ENCODE measurements at places on chromosomes 4 and X.

- no peak for DNase-seq
Measured at GRCh38 chr4:154622598-154622997, 10.1 kb upstream of the FGG start.

- DNase-seq = no peak
Measured at GRCh38 chr4:13313856-13314255, 170.3 kb downstream of the RAB28 start.

- DNase-seq = no peak
Measured at GRCh38 chr4:110414561-110414920, 61.4 kb upstream of the ENPEP start.

- DNase-seq = no peak
Measured at GRCh38 chrX:57565198-57565597, 26.6 kb upstream of the ZXDB start.

- no peak for DNase-seq
Measured at GRCh38 chr4:98828801-98829200, 100.1 kb downstream of the EIF4E start.

- DNase-seq = no peak
Measured at GRCh38 chr4:89364541-89364940, 56.9 kb upstream of the GPRIN3 start.

GRCh38 chrX:20857746-20858145 lies 516.5 kb upstream of the CNKSR2 start:
- DNase-seq = no peak

DNA sequence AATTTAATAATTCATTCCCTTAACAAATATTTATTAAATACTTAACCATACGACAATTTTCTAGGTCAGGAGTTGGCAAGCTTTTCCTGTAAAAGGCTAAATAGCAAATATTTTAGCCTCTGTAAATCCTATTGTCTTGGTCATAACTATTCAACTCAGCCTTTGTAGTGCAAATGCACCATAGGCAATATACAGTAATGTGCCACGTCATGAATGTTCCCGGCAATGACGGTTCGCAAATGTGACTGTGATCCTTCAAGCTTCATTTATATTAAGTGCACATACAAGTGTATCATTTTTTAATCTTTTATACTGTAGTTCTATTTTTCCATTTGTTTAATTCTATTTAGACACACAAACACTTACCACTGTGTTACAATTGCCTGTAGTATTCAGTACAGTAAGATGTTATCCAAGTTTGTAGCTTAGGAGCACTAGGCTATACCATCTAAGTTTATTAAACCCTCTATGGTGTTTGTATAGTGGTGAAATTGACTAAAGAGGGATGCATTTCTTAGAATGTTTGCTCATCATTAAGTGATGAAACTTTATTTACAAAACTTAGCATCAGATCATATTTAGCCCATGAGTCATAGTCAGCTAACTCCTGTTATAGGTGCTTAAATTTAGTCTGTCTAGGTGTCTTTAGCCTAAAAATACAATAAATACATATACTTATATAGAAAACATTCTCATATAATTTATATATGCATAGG lies 553.6 kb downstream of the STPG2 start:
- DNase-seq = no peak

- no peak for DNase-seq
Measured at GRCh38 chr4:26787461-26788340, 72.9 kb upstream of the STIM2 start.

- DNase-seq = no peak
Measured at GRCh38 chr4:178462710-178463109, 1020.5 kb upstream of the AGA start.

DNA sequence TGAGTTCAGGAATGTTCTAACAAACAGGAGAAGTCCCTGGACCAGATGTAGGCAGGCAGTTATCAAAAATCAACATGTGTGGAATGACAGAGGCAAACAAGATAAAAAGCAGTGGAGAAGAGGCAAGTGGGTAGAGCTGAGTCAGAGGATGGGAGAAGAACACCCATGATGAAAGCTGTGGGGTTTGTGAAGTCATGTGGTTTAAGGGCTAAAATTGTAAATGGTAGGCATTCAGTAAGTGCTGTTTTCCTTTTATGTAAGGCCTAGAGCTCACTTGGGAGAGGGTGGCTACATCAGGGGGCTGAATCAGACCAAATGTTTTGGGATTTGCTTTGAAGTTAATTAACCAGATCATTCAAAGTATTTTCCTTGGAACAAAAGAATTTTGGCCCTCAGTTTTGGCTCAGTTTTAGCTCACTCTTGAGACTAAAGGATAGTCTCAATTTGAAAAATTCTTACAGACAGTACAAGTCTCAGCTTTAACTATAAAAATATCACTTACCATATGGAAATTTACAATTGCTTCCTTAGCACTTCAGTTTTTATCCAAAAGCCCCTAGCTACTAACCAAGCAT lies 114.5 kb upstream of the PCDH7 start:
- no peak for DNase-seq

GRCh38 chr4:181312066-181312465 lies 931.1 kb upstream of the TENM3 start:
- no peak for DNase-seq

GRCh38 chr4:72602396-72603376 lies 33.7 kb upstream of the ADAMTS3 start:
- no peak for DNase-seq

- DNase-seq = no peak
Measured at GRCh38 chr4:88533937-88534750, 10.6 kb upstream of the PYURF start.

DNA sequence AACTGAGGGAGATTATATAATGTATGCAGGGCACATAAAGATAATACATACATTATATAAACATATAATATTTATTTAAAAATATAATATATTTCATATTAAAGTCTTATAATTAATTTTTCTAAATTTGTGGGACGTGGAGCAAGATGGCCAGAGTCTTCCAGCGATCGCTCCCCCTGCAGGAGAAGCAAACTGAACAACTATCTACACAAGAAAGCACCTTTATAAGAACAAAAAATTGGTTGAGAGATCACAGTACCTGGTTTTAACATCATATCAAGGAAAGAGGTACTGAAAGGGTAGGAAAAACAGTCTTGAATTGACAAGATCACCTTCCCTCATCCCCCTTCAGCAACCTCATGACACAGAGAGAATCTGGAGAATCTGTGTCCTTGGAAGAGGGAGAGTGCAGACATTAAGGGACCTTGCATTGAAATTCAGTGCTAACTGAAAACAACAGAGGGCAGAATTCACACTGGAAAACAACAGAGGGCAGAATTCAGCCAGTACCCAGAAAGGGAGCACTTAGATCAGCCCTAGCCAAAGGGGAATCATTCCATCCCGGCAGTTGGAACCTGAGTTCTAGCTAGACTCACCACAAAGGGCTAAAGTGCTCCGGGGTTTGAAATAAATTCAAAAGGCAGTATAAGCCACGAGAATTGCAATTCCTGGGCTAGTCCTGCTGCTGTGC lies 262.5 kb upstream of the NDST3 start:
- DNase-seq = no peak

DNA sequence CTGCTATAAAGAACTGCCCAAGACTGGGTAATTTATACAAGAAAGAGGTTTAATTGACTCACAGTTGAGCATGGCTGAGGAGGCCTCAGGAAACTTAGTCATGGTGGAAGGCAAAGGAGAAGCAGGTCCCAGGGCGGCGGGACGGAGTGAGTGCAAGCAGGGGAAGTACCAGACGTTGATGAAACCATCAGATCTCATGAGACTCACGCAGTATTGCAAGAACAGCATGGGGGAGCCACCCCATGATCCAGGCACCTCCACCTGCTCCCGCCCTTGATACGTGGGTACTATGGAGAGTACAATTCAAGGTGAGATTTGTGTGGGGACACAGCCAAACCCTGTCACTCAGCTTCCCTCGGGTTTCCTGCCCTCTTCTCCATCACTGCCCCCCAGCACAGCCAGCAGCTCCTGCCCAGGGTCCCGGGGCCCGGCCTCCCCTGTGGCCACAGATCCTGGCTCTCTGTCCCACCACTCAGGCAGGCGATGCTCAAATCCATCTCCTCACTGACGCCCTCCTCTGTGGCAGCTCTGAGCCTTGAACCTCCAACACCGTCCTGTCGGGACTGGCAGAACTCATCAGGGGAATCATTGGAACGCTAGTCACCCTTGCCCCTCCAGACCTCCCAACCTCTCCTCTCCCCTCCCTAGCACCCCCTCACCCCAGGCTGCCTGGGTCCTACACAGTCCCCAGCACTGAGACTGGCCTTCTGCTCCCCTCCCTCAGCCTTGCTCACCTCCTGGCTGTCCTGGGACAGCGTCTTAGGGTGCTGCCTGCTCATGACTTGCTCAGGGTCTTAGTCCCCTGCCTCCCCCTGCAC lies 37.6 kb downstream of the FGFRL1 start:
- DNase-seq = no peak

DNA sequence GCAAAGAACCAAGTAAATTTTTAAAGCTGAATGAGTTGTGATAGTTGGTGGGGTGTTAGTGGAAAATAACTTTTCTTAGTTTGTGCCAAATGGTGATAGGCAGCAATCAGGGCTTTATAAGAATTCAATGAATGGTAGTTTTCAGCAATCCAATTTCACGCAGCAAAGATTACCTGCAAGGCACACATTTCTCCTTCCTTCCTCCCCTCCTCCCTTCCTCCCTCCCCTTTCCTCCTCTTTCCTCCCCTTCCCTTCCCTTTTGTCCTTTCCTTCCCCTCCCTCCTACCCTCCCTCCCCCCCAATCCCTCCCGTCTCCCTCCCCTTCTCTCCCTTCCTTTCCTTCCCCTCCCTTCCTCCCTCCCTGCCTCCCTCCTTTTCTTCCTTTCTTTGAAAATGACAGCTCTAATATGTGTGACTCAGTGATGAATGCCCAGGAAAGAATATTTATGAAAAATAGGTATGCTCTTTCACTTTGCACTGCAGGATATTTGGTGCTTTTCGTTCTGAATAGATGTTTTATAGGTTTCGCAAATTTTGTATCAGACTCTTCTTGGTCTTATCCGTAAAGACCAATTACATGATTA lies 168.1 kb downstream of the BMPR1B start:
- no peak for DNase-seq

GRCh38 chrX:68842781-68843581 lies 14.2 kb downstream of the EFNB1 start:
- DNase-seq = no peak

- DNase-seq = no peak
Measured at GRCh38 chr4:123339507-123340380, 56.9 kb upstream of the SPRY1 start.

Data from omental fat pad (tissue), 4 donors.